HT1080 (cell line): ENCODE measurements at places on chromosomes 1 and 21.

DNA sequence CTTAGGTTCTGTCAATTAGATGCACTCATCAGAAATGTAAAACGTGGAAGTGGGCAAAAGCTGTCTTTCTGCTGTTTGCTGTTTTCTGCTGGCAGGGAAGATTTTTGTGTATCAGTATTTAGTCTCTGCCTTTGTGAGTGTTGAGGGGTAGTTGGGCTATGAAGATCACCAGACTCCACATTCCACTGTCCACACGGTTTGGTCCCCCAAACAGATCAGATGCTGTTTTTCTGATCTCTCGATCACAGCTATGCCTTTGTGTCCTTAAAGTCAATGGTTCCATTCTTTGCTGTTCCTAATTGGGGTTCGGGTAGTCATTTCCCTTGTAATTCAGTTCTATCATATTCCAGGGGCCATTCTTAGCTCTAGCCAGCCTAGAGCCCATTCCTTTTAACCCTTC, 27.0 kb upstream of the NPL start:
- no peak for DNase-seq

DNA sequence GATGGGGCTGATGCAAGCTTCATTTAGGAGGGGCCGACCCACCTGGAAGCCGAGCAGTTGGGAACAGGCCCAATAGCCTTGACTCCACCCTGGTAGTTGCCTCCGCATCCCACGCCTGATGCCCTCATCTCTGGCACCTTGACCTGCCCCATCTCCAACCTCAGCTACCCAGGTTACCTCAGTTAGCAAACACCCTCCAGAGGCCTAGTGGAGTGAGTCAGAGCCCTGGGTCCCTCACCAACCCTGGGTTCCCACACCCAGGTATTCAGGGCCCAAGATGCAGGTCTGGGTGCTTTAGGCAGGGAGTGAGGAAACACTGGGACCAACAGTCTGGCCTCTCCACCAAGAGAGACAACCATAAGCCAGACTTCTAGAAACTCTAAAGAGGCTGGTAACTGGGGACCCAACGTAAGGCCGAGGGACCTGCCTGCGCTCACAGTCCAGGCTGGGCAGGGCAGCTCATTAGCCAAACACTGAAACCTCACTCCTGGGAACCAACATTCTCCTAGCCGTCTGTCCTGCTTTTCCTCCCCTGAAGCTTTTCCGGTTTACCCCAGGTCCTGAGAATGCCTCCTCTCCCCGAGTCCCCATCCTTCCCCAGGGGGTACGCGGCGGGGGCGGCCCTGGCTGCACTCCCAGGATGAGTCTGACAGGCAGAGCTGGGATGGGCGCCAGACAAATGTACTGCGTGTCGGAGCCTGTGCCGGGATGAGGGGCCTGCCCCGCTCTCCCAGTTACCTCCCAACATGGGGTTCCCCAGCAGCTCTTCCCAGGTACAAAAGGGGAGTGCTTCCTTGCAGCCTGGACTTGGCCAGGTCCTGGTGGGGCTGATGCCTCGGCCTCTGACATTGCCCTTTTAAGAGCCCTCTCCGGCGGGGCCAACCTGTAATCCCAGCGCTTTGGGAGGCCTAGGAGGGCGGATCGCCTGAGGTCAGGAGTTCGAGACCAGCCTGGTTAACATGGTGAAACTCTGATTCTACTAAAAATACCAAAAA, 8.9 kb upstream of the CELSR2 start:
- no peak for DNase-seq

GRCh38 chr1:16922466-16922865, 735 bp downstream of the CROCC start:
- no peak for DNase-seq

- DNase-seq, result no peak
These were observed 7.2 kb downstream of the IFT25 start for GRCh38 chr1:53938136-53938830.

GRCh38 chr1:239261521-239261920, 124.8 kb upstream of the CHRM3 start:
- DNase-seq, result no peak

DNA sequence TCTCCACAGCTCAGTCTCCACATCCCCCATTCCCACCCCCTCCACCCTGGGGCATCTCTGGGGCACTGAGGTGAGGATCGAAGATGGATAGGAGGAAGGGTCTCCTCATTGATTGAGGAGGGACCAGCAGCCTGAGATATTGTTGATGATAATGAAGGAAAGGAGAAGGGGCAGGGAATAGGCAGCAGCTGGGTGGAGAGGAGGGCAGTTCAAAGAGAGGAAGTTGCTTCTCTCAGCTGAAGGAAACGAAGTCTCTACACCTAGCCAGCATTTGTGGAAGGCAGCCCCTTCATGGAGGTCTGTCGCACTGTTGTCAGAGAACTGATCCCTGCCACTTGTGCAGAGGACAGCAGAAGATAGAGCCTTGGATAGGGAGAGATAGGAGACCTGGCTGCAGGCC, 5.7 kb downstream of the KNCN start:
- DNase-seq, result no peak

- DNase-seq, result no peak
These were observed 181.8 kb upstream of the EDN2 start for GRCh38 chr1:41665962-41666917.

- DNase-seq, result no peak
These were observed 20.6 kb downstream of the ABCD3 start for GRCh38 chr1:94438692-94439276.

DNA sequence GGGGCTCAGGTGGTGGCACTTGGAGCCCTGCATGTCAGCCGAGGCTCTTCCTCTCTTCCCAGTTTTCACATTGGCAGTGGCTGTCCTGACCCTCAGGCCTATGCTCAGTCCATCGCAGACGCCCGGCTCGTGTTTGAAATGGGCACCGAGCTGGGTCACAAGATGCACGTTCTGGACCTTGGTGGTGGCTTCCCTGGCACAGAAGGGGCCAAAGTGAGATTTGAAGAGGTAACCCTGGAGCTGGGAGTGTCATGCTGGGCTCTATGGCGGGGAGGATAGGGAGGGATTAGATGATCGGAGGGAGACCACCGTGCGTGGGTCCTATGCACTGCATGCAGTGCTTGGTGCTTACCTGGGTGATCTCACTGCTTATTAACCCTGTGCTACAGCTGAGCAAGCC, 13.5 kb downstream of the AZIN2 start:
- no peak for DNase-seq

DNA sequence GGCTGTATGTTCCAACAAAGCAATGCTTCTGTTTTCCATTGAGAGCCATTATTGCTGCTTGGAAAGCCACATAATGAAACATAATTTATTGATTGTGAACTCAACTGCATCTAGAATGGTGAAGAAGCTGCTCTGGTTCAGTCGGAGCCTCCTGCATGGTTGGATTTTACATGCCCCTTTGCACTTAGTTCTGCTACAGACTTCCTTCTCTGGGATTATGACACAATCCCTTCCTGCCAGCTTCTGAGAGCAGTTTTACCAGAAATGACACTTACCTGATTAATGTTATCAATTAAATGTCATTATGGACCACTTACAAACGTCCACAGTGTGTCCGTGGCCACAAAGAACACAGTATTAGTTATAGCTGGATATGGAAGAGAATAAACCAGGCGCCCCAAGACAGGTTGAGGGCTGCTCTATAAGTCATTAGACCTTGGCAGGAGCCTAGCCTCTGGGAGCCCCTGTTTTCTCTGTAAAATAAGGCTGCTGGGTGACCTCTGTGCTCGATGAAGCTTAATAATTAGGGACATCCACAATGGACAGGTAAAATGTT, 7.0 kb upstream of the CD58 start:
- no peak for DNase-seq

DNA sequence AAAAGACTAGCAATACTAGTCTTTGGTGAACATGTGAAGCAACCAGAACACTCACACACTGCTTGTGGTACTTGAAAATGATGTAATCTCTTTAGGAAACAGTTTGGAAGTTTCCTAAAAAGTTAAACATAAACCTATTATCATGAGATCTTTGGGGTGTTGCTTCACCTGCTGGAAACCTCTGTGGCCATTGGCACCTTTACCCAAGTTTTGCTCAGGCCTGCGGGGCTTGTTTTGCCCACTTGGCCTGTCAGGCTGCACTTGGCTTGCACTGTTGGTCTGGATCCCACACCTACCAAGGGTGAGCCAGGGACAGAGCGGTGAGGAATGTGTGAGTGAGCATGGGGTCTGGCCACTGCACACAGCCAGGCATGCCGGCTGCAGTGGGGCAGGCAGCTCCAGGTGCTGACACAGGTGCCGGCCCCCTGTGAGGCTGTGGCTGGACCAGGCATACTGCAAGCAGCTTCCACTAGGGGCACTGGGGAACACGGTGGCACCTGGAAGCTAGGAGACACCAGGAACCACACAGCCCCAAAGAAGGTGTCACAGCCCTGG, 14.4 kb upstream of the FNBP1L start:
- DNase-seq, result no peak

- DNase-seq, result no peak
These were observed 82.9 kb downstream of the TBX15 start for GRCh38 chr1:118905196-118905595.

- DNase-seq, result no peak
These were observed 81.3 kb upstream of the C21orf91 start for GRCh38 chr21:17900281-17900989.

- no peak for DNase-seq
These were observed 6.3 kb downstream of the RXFP4 start for GRCh38 chr1:155947741-155948140.

GRCh38 chr1:116306840-116307442, 66.1 kb upstream of the ATP1A1 start:
- DNase-seq, result no peak

GRCh38 chr1:235649368-235650163, at the start of gene GNG4:
GNG4 (minus strand) TSS chr1:235649784; CDS start chr1:235583838, 65,946 bp downstream.
- DNase-seq, result no peak

- DNase-seq, result no peak
These were observed 53.1 kb downstream of the APP start for GRCh38 chr21:26117324-26117971.

GRCh38 chr1:191074881-191075280, 597.2 kb upstream of the BRINP3 start:
- DNase-seq, result no peak

DNA sequence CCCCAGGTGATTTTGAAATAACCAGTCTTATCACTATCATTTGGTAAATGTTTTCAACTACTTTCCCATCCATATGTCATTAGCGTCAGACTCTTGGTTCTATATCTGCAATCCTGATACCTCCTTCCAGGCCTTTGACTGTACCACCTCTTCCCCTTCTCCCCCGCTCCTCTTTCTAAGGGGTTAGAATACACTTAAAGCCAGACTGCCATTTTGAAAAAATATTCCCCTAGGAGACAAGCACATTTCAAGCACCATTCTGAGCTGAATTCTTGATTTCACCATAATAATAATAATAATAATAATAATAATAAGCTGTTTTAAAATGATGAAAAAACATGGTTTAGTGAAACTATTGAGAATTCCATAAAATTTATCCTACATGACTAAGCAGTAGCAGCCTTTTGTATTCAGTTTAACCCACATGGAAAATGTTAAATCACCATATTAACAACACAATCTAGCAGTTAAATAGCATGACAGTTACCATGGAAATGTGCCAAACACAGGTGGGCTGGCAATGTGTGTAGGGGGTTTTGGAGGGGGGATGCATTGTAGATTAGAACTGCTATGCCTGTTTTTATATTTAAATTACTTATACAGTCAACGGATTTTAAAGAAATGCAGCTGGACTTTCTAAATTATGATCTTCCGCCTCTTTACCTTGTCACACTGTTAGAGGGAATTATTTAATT, 480.2 kb upstream of the DEPDC1 start:
- no peak for DNase-seq

- no peak for DNase-seq
These were observed 101.2 kb downstream of the HMGB4 start for GRCh38 chr1:33965086-33965485.

- DNase-seq, result no peak
These were observed 34.5 kb downstream of the SLC45A1 start for GRCh38 chr1:8352471-8352845.

DNA sequence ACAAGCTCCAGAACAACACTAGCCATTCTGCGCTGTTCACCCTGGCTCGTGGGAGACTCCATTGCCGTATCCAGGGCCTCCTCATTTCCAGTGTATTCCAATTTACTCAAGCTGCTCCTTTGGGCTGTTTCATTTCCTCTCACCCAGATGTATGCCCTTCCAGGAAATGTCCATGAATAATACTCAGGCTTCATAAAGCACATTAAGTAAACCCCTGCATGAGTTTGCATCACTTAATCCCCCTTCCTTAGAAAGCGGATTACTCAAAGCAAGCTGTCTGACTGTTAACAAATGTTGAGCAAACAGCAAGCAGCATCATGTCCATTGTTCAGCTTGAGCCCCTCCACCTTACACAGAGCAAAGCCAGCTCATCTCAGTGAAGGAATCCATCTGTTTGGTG, 403.6 kb upstream of the PBX1 start:
- DNase-seq, result no peak

- peak; percentile 18 for DNase-seq
These were observed 972 bp downstream of the CFAP410 start for GRCh38 chr21:44337941-44338895.

- no peak for DNase-seq
These were observed 60.1 kb upstream of the ECE1 start for GRCh38 chr1:21350202-21350885.

DNA sequence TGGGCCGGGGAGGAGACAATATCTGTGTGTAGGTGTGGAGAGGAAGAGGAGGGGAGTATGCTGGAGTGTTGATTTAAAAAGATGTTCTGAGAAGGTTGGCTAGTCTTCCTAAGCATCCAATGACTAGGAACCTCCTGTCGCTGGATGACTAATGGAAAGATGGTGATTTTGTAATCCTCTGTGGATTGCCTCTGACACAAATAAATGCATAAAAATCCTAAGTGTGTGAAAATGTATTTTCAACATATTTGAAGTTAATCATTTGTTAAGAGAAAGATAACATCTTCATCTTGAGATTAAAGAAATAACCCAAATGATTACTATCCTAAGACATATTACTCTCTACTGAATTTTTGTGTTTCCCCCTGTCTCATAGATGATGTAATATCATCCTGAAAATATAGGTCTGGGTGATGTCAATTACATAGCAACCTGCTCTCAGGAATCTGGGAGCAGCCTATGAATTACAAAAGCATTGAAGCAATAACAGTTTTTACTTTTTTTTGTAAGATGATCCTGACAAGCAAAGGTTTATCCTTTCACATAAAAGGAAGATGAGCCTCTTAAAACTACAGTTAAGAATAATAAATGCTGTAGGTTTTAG, 220.5 kb upstream of the MAP1LC3C start:
- DNase-seq, result no peak

DNA sequence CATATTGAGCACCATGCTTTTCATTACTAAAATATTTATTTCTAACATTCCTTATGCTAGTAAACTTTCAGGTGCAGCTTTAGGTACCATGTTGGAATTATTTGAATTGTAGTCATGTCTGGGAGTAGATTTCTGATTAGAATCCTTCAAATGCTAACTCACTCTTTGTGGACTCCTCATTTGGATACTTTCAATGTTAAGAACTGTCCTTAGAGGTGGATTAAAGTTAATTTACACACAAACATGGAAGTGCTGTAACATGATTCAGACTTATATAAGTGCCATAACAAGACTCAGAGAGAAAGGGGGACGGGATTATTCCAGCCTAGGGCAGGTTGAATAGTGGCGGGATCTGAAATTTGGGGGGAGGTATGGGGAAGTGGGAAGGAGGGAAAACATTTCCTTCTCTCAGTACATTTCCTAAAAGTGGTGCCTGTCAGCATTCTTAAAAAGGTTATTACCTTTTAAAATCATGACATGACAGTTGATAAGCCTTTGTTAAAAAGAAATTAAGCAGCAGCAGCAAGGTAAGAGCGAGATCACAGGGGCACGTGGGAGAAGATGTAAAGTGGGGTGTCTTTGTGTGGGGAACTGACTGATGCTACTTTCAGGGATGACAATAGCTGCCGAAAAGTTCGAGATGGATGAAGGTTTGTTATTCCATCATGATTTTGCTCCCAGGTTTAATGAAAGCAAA, 44.4 kb downstream of the HHAT start:
- no peak for DNase-seq
